ENCODE measurements at places on chromosomes 7 and 10. TPM values are rescaled to one million over a fixed set of nuclear protein-coding genes. Genes with fewer than 3 reads are reported as not detected.

DNA sequence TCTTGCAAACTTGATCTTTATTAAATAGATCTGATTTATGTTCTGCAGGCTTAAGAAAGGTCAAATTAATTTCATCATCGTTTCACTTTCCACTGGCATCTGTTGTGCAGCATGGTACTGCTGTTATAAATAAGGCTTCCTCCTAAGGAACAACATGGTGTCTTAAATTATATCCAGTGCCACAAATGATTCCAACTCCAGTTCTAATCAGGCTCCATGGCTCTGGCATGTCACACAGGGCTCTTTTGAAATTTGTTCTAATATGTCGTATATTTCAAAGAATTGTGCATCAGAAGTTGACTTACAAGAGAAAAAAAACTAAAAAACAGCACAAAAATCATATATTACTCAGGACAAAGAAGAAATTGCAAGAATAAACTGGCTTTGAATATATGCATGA, 1090.8 kb upstream of the CELF2 start:
- DNase-seq: no peak
- no peak overlapping the region for H3K4me3 ChIP-seq
- H3K4me1 ChIP-seq: no peaks in the 10 kb centered on the region
- H3K27ac ChIP-seq: no peak overlapping the region

The CARD11 gene
- total RNA-seq: not detected

The OPN4 gene
- not detected for total RNA-seq

- no peaks in the 10 kb centered on the region for H3K36me3 ChIP-seq
- H3K27me3 ChIP-seq: no peaks in the 10 kb centered on the region
- DNase-seq: no peak
- H3K27ac ChIP-seq: no peak overlapping the region
- H3K4me1 ChIP-seq: peaks cover 37% of the 10 kb centered on the region
- no peak overlapping the region for H3K4me3 ChIP-seq
Observed at GRCh38 chr7:2299131-2299829, 15.0 kb downstream of the SNX8 start.

The EMX2 gene
- total RNA-seq: 3.0 TPM

DNA sequence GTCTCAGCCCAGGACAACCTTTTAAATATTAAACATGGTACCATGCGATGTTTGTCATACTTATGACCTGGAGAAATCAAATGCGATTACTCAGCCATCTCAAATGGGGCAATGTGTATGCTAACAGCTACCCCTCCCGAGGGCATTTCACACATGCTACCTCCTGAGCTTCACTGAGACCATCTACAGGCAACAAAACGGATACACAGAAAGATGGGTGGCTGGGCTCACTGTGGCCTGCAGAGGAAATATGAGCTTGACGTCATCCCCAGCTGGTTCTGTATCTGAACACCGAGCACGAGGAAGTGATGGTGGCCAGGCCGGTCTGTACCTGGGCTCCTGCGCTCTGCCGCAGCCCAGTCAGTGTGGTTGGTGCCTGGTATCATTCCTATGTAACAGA, 374.3 kb downstream of the RPS24 start:
- H3K27me3 ChIP-seq: peaks cover 34% of the 10 kb centered on the region
- H3K4me1 ChIP-seq: peaks cover 12% of the 10 kb centered on the region
- H3K4me3 ChIP-seq: no peak overlapping the region

DNA sequence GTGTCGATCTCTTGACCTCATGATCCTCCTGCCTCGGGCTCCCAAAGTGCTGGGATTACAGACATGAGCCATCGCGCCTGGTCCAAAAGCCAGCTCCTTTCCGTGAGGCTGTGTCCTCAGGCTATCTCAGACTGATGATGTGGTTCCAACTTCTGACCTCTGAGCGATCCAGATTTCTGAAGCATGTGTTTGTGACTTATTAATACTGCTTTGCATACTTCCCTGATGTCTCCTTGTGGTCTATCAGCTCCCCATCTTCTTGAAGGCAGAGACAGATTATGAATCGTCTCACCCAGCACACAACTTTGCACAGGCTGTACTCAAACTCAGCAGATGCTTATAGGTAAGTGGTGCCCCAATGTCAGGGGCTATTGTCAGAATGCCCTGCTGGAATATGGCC, 2.0 kb upstream of the PLPP4 start:
- no peak overlapping the region for H3K27ac ChIP-seq
- no peak overlapping the region for H3K4me3 ChIP-seq
- no peaks in the 10 kb centered on the region for H3K36me3 ChIP-seq
- peaks cover 20% of the 10 kb centered on the region for H3K4me1 ChIP-seq
- peaks cover 27% of the 10 kb centered on the region for H3K27me3 ChIP-seq
- DNase-seq: no peak

DNA sequence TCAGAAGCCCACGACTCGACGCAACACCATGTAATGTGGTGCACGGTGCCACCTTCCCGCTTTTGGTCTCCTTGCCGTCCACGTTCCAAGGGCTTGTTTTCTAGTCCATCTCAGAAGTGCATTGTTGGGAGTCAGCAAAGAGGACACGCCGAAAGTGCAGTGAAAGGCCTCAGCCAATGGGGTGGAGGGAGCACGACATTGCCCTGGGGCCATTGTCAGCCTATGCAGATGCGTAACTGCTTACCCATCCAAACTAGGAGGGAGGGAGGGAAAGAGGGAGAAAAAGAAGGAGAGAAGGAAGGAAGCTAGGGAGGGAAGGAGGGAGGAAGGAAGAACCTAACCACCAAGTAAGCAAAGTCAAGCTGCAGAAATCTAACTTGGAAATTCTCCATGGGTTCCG, 202.4 kb downstream of the CCDC3 start:
- H3K4me3 ChIP-seq: no peak overlapping the region
- no peak overlapping the region for H3K27ac ChIP-seq
- H3K27me3 ChIP-seq: no peaks in the 10 kb centered on the region
- H3K36me3 ChIP-seq: peaks cover under 1% of the 10 kb centered on the region

The NPY4R2 gene
- total RNA-seq: not detected

DNA sequence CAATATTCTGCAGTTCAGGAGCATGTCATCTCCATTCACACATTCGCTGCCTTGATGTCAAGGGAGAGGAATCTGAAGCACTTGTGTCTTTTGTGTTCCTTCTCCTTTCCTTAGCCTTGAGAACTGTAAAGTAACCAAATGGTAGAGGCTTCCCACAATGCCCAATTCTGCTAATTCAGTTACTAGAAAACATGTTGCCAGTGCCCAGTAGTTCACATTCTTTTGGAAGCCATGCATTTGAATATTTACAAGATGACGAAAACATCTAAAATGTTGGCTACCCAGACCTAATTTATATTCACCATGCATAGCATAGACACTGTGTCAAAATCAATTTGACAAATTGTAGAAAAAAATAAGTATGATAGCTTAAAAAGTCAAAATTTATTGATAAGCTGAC, 852.7 kb upstream of the PHF14 start:
- H3K27ac ChIP-seq: no peak overlapping the region
- H3K36me3 ChIP-seq: peaks cover 1% of the 10 kb centered on the region
- H3K4me1 ChIP-seq: peaks cover 17% of the 10 kb centered on the region
- no peak for DNase-seq

All from osteocyte (in vitro differentiated cells).